IMR-90 (cell line): ENCODE measurements at places on chromosomes 12 and 14. TPM values are rescaled to one million over a fixed set of nuclear protein-coding genes. Genes with fewer than 3 reads are reported as not detected.

DNA sequence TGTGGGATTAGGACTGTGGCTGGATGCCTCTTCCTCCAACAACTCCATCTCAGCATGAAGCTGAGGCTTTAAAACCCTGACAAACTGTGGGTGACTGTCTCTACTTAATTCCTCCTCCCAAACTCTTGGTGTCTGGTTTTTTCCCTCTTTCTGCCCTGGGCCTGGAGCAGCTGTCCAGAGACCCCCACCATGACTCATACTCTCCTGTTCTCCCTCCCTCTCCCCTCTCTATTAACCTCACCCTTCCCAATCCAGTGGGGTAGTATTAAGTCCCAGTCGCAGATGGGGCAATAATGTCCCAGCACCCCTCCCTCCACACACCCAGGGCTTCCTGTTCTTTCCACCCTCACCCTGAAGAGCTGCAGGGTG lies 2.0 kb upstream of the DNAJC14 start:
- H3K36me3 ChIP-seq = peaks cover 16% of the 10 kb centered on the region
- H3K4me3 ChIP-seq = peak overlapping the region; percentile 78
- H3K27me3 ChIP-seq = no peaks in the 10 kb centered on the region

DNA sequence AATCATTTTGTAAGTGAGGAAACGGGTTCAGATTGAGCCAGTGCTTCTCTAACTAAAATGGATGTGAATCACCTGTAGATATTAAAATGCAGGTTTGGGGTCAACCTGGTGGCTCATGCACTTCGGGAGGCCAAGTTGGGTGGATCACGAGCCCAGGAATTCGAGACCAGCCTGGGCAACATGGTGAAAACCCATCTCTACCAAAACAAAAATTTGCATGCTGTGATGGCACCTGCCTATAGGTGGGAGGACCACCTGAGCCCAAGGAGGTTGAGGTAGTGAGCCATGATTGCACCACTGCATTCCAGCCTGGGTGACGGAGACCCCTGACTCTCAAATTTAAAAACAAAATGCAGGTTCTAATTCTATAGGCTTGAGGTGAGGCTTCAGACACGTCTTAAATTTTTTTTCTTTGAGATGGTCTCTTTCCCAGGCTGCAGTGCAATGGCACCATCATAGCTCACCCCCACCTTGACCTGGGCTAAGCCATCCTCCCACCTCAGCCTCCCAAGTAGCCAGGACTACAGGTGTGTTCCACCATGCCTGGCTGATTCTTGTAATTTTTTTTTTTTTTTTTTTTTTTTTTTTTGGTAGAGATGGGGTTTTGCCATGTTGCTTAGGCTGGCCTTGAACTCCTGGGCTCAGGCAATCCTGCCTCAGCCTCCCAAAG lies 9.0 kb downstream of the TUBA1C start:
- H3K36me3 ChIP-seq = peaks cover 45% of the 10 kb centered on the region
- peaks cover 3% of the 10 kb centered on the region; the same call in 1 of the 2 replicates for H3K4me1 ChIP-seq
- DNase-seq = no peak
- H3K27ac ChIP-seq = no peak overlapping the region
- H3K27me3 ChIP-seq = no peaks in the 10 kb centered on the region; the same call in 1 of the 2 replicates
- H3K4me3 ChIP-seq = no peak overlapping the region

- DNase-seq = no peak
- no peaks in the 10 kb centered on the region for H3K36me3 ChIP-seq
- H3K27ac ChIP-seq = no peak overlapping the region
- H3K27me3 ChIP-seq = no peaks in the 10 kb centered on the region
- H3K4me1 ChIP-seq = peaks cover 4% of the 10 kb centered on the region
Observed at GRCh38 chr12:9872742-9873141, 3.6 kb upstream of the CLEC2B start.

DNA sequence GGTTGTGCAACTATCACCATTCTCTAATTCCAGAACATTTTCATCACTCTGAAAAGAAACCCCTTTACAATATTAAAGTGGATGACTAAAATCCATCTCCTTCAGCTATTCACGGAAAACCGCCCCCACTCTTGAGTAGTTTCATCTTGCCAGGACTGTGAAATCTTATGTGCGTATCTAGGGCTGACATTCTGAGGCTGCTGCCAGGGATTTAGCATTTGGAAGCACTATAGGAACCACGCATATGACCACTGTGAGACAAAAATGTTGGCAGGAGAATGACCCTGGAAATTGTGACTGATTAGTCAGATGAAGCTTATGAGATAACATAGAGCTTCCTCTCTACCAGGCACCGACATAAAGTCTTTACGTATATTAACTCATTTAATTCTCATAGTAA lies 305.2 kb upstream of the PDE3A start:
- no peak overlapping the region for H3K4me3 ChIP-seq
- H3K27ac ChIP-seq = no peak overlapping the region
- H3K36me3 ChIP-seq = no peaks in the 10 kb centered on the region

DNA sequence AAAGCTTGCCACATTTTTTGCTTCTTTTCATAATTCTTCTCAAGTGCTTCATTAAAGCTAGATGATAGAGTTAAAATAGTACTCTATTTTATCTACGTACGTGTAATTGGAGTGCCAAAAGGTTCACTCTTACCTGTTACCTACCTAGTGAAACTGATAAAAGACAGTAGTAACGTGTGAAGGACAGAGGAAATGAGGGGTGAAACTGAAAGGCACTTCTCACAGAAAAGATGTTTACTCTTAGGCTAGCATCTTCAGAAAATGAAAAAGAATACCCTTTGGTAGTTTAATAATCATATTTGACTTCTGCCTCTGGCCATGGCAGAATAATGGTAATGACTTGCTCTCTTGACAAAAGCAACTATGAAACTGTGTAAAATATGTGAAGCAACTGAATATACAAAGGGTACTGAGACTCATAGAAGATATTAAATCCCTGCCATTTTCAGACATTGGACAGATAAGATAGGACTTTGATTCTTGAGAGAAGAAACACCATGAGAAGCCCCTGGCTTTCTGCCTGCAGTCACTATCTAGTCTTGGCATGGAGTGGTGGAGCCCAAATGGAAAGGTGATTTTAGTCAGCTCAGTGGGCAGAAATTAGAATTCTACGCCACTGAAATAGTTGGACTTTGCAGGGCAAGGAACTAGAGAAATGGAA lies 6.3 kb upstream of the EVL start:
- no peak for DNase-seq
- no peaks in the 10 kb centered on the region for H3K27me3 ChIP-seq
- H3K36me3 ChIP-seq = no peaks in the 10 kb centered on the region
- no peak overlapping the region for H3K4me3 ChIP-seq
- no peak overlapping the region for H3K27ac ChIP-seq
- H3K4me1 ChIP-seq = 0 out of 2 replicates have a peak, but pooled peaks cover 2% of the 10 kb centered on the region

DNA sequence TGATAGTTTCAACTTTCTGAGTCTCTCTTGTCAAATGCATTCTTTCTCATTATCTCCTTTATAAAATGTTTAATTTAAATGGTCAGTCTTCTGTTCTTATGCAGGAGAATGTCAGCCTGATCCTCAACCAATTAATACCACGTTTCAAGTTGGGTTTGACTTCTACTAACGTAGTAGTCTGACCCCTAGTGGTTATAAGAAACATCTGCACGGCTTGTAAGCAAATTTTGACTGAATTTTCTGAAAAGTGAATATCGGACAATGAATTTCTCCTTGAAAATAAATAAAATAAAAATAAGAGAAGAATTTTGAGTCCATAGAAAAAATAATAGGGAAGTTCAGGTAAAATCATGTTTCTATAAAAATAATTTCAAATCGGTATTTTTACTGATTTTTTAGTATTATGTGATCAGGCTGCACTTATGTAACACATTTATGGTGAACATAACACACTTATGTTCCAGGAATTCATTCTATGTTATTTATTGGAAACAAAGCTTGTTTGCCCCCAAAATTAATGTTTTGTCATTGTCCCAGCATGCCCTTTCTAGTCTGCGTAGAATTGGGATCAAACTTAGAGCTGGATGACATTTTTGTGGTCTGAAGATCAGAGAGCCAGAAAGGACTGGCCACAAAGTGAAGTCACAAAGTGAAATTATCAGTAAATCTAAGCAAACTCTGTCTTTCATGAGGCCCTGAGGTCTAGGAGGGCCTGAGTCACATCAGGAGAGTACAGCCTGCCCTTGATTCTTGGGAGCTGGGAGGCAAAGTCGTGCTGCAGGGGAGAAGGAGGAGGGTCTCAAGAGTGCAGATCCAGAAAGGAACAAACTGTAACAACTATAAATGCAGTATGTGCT lies 101.2 kb upstream of the STXBP6 start:
- peak; percentile 71 for DNase-seq
- H3K27me3 ChIP-seq = peaks cover 1% of the 10 kb centered on the region

DNA sequence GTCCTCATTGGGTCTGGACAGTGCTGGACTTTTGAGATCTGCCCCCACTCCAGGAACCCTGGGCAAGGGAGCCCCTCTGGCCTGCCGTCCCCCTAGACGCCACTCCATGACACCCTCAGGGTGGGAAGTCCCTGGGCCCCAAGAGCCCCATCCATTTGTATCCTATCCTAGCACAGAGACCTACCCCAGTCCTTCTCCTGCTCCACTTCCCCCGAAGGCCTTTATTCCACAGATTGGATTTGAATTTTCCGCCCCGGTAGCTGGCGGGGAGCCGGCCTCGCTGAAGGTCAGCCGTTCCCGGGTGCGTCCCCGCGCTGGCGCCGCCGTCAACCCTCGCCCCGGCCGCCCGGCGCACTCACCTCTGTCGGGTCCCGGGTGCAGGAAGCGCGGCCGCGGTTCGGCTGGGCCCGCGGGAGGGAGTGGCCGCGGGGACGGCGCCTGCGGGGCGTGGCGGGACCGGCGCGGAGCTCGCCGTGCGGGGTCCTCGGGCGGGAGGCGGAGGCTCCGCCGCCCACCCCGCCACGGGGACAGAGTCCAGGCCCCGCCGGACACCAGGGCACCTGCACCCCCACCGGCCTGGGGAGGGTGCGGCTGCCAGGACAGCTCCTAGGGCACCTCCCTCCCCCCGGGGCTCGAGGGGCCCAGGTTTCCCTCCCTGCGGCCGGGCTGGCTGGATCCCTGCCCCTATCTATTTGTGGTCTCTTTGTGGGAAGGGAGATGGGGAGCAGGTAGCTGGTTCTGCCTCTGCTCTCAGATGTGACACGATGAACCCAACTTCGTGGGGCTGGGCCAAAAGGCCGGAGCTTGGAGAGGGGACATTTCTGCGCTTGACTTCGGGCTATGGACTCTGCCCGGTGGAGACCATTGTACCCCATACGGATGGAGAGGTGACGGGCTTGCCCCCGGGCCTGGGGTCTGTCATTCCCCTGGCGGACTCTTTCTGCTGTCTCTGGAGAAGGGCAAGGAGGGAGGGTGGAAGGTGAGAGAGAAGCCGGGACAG lies 19.9 kb upstream of the GPR68 start:
- no peak overlapping the region for H3K27ac ChIP-seq
- no peak for DNase-seq
- peaks cover 33% of the 10 kb centered on the region for H3K27me3 ChIP-seq
- no peaks in the 10 kb centered on the region for H3K36me3 ChIP-seq

The RPGRIP1 gene
- not detected in 2 replicates for total RNA-seq

The VRTN gene
- total RNA-seq = not detected in 2 replicates

The BICDL1 gene
- total RNA-seq = not detected in 2 replicates
